ENCODE measurements at places on chromosomes 11 and 22.

DNA sequence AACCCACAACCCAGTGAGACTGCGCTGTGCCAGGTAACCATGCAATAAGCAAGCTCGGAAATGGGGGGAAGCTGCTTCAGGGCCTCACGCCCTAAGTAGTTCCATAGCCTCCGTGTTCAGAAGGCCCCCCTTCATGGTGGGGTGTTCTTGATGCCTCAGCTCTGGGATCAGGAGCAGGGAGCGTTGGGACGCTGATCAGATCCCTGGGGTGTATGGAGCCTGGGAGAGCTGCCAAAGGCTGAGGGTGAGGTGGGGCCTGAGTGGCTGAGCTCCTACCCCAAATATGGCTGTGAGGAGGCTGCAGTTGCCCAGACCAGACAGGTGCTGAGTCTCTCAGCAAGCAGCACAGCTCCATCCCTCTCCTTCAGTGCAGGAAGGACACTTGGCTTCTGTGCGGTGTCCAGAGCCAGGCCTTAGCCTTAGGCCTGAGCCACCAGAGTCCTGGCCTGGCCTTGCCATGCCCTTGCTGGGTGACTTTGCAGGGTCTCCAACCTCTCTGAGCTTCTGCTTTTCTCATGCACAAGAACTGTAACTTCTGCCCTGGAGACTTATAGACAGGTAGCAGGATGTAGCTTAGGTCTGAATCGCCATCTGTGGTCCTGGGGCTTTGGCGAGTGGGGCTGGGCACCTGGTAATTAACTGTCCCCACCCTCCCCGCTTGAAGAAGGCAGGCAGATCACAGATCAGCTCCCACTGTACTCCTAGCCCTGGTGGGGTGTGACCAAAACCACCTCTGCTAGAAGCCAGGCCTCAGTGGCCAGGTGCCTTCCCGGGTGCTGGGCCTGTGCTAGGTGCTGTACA is 5.3 kb downstream of the MMP11 start:
- no peaks in the 10 kb centered on the region for H3K36me3 ChIP-seq
- peaks cover 4% of the 10 kb centered on the region for H3K4me1 ChIP-seq
- no peak overlapping the region for H3K4me3 ChIP-seq
- DNase-seq = no peak
- no peaks in the 10 kb centered on the region for H3K27me3 ChIP-seq
- no peak overlapping the region for H3K27ac ChIP-seq

GRCh38 chr11:34168642-34169420 is 63.4 kb downstream of the NAT10 start:
- peaks cover 3% of the 10 kb centered on the region for H3K4me1 ChIP-seq
- no peaks in the 10 kb centered on the region for H3K27me3 ChIP-seq
- H3K27ac ChIP-seq = no peak overlapping the region
- H3K36me3 ChIP-seq = no peaks in the 10 kb centered on the region
- no peak overlapping the region for H3K4me3 ChIP-seq

- H3K27ac ChIP-seq = no peak overlapping the region
- no peaks in the 10 kb centered on the region for H3K36me3 ChIP-seq
- DNase-seq = no peak
- H3K4me1 ChIP-seq = no peaks in the 10 kb centered on the region
- H3K4me3 ChIP-seq = no peak overlapping the region
Measured at GRCh38 chr11:82930734-82931133, 29.2 kb downstream of the DDIAS start.

DNA sequence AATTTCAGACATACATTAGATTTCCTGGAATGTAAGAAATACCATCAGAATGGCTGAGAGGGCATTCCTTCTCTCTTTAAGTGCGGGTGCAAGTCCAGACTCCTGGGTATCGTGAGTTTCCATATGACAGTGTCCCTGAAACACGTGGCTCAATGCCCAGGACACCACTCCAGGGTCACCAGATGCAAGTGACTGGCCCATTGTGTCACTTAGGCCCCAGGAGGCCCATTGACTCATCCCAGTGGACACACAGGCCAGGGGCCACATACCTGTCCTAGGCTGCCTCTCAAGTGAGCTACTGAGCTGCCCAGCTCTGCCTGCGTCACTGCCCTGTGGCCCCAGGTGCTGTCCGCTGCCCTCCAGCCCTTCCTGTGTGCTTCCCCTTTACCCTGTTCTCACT is 18.5 kb downstream of the FBLN1 start:
- no peaks in the 10 kb centered on the region for H3K27me3 ChIP-seq
- H3K27ac ChIP-seq = no peak overlapping the region
- no peak overlapping the region for H3K4me3 ChIP-seq
- no peaks in the 10 kb centered on the region for H3K36me3 ChIP-seq

DNA sequence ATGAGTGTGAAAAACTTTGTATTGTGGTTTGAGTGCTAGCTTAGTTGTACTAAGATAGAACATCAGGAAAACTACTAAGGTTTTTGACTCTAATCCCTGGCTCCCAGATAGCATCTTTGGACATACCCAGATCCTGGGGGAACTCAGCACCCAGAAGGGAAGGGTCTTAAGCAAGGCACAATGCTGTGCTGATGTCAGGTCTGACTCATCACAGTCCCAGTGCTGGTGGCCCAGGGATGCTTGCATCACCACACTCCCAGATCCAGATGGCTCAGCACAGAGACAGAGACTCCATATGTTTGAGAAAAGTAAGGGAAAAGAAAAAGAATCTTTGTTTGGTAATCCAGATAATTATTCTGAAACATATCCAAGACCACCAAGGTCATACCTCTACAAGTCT is 18.3 kb upstream of the OR56A3 start:
- no peaks in the 10 kb centered on the region for H3K4me1 ChIP-seq
- no peak for DNase-seq
- H3K36me3 ChIP-seq = no peaks in the 10 kb centered on the region
- H3K27ac ChIP-seq = no peak overlapping the region
- H3K27me3 ChIP-seq = no peaks in the 10 kb centered on the region

All from body of pancreas (tissue), 4 donors.